CD4-positive, alpha-beta T cell treated with Interleukin-6 at 100 ng/mL for 8 hours (primary cell): ENCODE measurements at places on chromosomes 6 and 20.

GRCh38 chr20:17628101-17628841, 53.8 kb downstream of the RRBP1 start:
- no peak for DNase-seq

- no peak for DNase-seq
Measured at GRCh38 chr6:63477422-63478040, 94.7 kb upstream of the LOC128125822 start.

GRCh38 chr6:67031451-67031850, 1324.4 kb upstream of the EYS start:
- no peak for DNase-seq

- DNase-seq, result no peak
Measured at GRCh38 chr6:50807035-50807434, 11.6 kb upstream of the TFAP2B start.

GRCh38 chr20:33531885-33532284, 42.0 kb downstream of the CBFA2T2 start:
- DNase-seq, result no peak

DNA sequence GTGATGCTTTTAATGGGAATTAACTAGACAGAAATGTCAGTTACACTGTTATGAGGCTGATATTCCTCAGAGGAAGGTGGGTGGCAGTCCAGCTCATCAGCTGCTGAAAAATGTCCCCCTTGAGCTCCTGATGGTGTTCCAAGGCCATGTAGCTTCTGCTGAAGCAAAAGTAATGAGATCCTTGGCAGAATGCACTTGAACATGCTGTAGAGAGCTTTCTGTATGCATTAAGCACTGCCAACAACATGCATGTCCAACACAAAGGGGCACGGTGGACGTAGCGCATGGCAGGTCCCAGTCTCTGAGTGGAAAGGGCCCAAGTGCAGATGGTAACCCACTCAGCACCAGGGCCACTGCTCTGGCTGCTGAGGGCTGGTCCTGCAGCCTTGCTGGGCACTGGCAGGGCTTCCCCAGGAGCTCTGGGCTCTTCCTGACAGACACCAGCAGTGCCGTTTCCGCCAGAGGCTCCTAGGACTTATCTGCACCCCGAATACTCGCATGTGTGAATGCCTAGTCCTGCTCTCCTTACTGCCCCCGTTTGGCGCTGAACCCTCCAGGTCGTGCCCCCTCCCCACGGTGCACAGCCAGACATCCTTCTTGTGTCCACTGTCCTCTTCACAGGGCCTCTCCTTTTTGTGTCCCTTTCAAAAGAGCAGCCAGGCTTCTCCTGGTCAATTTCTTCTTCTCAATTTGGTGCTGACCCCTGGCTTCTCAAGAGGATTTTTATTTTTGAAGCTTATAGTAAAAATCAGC, 18.6 kb upstream of the SYNDIG1 start:
- no peak for DNase-seq

- no peak for DNase-seq
Measured at GRCh38 chr6:116229287-116229913, 24.5 kb downstream of the TSPYL4 start.

- DNase-seq, result peak; percentile 49
Measured at GRCh38 chr6:106556368-106556960, 72.8 kb downstream of the RTN4IP1 start.

- peak; percentile 63 for DNase-seq
Measured at GRCh38 chr6:36752187-36752885, 54.7 kb downstream of the RAB44 start.

- DNase-seq, result no peak
Measured at GRCh38 chr6:160861824-160862223, 129.7 kb upstream of the MAP3K4 start.

DNA sequence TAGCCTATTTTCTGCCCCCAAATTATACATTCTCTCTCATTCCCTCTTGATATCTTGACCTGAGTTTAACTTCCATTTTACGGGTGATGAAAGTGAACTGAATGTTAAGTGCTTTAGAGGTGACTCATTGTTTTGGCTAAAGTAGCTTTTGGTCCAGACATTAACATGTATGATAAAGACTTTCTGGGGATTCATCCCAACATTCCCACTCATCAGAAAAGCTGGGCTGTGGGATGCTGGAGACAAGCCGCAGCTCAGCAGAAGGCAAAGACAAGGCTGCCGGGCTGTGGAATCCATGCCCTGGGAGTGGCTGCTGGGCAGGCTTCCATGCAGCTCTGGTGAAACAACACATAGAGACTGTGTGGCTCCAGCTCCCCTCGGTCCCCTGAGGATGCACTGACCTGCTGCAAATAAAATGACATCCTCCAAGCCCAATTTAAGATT, 89.9 kb upstream of the SYNDIG1 start:
- DNase-seq, result no peak

DNA sequence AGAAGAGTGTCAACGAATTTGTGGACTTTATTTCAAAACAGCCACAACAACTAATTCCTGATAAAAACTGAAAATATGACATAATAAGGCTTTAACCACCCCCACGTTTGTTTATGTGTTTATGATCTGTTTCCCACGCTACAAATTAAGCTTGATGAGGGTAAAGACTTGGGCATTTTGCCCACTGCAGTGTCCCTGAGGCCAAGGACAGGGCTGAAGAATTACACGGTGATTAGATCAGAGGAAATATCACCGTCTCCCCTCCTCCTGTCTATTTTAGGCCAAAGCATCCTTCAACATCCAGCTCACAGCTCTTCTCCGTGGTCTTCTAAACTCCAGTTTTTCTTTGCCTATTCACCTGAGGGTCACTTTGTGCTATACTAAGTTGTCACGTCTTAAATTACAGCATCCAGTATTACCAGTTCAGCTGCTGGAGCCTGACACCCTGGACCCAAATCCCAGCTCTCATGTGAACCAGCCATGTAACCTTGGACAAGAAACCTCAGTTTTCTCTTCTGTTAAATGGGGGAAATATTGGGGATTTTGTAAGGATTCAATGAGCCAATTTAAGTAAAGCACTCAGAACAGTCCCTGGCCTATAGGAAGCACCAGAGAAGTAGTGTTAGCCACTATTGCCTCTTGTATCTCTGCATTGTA, 15.2 kb upstream of the ARFGEF2 start:
- DNase-seq, result no peak

GRCh38 chr6:116307633-116308032, 27.9 kb upstream of the TSPYL1 start:
- no peak for DNase-seq

GRCh38 chr6:97288188-97288587, 5.2 kb upstream of the MMS22L start:
- DNase-seq, result no peak

DNA sequence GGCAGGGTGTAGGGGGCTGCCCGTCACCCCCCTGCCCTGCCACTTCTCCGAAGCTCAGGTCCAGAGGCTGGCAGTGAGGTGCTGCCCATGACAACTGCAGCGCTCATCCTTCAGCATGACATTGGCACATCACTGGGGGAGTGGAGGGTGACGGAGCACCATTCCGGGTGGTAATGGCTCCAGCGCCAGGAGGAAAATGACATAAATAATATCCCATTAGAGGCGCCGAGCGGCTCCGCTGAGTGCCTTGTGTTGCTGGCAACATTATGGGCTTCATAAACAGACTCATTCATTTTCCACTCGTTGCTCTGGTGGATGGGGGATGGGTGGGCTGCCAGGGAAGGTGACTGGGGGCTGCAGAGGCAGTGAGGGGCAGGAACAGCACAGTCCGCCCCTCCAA, 56.9 kb upstream of the CTNNBL1 start:
- DNase-seq, result no peak

- DNase-seq, result peak; percentile 92
Measured at GRCh38 chr20:23420943-23421931, at the start of gene NAPB. Gene NAPB, minus strand, starts transcription at chr20:23421488. Its CDS starts 86 bp downstream, at chr20:23421402.

DNA sequence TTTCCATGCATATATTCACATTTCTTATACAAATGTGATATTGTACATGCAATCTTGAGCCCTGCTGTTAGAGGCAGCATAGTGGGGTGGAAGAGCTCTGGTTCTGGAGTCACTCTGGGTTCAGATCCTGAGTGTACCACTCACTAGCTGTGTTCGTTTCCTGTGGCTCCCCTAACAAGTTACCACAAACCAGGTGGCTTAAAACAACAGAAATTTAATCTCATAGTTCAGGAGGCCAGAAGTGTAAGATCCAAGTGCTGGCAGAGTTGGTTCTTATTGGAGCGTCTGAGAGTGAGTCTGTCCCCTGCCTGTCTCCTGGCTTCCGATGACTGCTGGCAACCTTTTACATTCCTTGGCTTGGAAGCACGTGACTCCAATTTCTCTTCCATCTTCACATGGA, 115.6 kb downstream of the MAP3K7 start:
- no peak for DNase-seq

- no peak for DNase-seq
Measured at GRCh38 chr6:36666826-36667591, 11.5 kb upstream of the CDKN1A start.

GRCh38 chr6:106918115-106918514, 56.4 kb downstream of the CD24 start:
- no peak for DNase-seq

GRCh38 chr20:36445847-36446246, 95.5 kb upstream of the MYL9 start:
- DNase-seq, result no peak

GRCh38 chr20:59325142-59325523, 24.7 kb downstream of the EDN3 start:
- no peak for DNase-seq

DNA sequence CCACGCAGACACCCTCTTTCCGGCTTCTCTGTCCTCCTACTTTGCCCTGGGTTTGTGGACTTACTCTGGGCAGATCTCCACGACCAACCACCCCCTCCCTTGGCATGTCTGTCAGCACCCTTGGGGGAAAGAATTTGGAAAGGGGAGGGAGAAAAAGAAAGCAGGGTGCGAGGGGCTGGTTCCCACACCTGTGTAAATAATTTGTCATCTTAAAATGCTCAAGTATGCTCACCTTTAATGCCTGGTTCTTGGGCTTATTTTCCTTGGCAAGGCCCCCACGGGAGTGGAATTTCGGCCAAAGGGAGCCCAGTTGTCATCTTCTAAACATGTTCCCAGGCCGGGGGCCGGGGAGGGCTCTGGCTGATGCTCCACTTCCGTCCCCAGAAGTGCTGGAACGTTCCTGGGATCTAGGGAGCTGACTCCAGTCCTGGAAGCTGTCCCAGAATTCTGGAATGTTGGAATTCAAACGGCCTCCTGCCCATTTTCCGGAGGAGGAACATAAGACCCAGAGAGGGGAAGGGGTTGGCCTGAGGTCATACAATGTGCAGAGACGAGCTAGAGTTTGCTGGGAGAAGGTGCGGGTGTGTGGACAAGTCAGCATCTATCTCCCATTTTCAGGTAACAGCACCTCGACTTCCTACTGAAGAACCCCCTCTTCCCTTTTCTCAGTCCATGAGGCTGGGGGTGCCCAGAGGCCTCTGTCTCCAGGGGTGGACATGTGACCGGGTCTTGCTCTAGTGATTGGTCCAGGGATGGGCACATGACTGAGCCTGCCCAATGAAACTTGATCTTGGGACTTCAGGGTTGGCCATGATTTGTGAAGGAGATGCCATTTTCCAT, 122.3 kb downstream of the CEBPB start:
- no peak for DNase-seq

GRCh38 chr6:30168741-30169140, 5.4 kb downstream of the TRIM15 start:
- DNase-seq, result no peak

DNA sequence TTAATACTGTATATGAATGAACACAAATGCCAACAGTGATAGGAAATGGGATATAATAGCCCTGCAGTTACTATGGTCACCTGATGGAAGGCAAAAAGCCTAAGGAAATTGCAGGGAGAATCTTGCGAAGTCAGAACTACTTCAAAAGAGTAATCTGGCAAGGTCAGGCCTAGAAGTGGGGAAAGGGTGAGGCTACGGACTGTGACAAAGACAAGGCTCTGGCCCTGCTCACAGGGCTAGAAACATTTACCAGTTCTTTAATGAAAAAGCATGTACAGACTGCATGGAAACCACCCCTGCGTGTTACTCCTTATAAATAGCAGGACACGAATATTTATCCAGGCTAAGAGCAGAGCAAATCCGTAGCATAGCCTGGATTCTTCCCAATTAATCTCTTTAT, 52.5 kb upstream of the HECA start:
- no peak for DNase-seq

DNA sequence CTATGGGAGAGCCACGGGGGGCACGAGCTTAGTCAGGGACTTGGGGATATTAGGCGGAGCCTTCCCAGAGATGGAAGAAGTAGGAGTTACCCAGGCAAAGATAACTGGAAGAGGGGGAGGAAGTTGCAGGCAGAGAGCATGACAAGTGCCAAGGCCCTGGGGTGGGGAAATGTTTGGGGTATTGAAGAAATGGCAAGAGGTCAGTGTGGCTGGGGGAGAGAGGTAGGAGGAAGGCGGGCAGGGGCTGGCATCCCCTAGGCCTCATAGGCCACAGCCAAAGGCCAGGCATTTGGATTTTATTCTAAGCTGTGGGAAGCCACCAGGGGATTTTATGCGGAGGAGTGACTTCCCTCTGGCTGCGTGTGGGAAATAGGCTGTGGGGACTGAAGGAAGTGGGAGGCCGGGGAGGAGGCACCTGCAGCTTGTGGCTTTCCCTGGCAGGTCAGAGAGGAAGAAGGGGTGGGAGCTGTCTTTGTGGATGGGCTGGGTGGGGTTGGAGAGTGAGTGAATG, 22.7 kb downstream of the SNAI1 start:
- DNase-seq, result no peak

GRCh38 chr6:161583584-161583983, 309.7 kb upstream of the AGPAT4 start:
- DNase-seq, result no peak

- no peak for DNase-seq
Measured at GRCh38 chr20:32989507-32990283, 14.5 kb downstream of the SUN5 start.

GRCh38 chr6:4322846-4323309, 187.5 kb upstream of the ECI2 start:
- DNase-seq, result no peak

DNA sequence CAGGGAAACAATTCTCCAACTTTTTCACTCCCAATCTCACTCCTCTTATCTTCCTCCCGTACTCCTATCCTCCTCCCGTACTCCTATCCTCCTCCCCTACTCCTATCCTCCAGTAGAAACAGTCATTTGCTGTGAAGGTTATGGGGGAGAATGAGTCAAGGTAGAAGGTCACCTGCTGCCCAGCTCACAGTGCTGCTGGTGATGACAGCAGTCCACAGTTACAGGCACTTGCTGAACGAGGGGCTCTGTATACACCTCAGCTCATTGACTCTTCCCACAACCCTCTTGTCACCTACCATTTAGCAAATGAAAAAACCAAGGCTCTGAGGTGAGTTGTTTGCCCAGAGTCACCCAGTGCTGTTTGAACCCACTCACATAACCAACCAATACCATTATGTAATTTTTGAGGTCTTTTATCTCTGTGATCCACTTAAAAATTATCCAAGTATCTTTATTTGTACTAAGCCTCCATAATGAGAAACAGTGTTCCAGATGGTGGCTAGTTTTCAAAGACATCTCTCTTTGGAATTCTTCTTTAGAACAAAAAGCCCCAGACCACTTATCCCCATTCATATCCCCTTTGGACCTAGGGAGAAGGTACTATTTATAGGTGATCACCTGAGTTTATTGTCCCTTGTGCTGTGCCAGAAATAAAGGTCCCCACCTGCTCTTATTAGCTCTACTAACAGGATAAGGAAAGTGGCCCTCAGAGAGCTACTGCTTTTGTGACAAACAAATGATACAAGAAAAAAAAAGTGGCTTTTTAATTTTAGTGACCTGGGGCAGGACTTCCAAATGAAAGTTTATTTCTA, 53.2 kb downstream of the PTPN1 start:
- no peak for DNase-seq
